ENCODE measurements at places on chromosomes 5 and 9.

GRCh38 chr5:67268231-67269021 is 71.8 kb upstream of the CD180 start:
- no peak for DNase-seq

DNA sequence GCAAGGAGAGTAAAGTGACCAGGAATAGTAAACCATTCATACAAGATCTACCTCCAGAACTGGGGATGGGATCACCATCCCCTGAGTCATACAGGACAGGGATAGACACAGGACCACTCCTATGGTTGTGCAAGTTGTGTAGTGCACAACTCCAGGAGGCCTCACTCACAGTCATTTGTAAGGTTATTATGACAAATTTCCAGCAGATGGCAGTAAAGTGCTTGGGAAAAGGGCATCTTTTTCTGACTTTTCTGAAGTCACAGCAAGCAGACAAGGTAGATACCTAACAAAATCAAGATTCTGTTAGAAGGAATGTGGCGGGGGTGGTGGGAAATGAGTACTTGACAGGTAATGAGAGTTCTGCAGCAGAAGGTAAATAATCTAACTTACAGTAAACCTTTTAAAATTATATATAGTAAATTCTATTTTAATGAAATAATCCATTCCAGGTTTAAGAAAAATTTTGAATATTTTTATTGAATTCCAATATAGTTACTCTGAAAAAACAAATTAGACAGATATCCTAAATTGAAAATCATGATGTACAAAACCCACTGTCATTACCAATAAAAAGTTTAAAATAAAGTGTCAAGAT is 16.7 kb upstream of the KIF27 start:
- DNase-seq, result no peak

GRCh38 chr9:73081979-73082657 is 69.5 kb upstream of the ANXA1 start:
- no peak for DNase-seq

DNA sequence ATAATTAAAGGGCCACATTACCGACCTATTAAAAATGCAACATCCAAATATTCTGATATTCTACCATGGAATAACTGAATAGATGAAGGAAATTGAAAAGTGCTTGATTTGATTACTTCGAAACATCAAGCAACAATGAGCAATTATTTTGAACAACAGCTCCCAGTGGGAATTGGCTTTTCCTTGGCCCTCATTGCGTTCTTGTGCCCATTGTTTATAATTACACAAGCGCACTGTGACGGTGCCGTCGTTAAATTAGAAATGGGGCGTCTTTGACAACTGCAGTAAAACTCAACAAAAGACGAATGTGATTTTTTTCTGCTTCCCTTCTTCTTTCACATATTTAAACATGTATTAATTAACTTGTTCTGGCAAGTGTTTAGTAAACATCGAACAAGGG is 61.6 kb downstream of the CDH6 start:
- no peak for DNase-seq

DNA sequence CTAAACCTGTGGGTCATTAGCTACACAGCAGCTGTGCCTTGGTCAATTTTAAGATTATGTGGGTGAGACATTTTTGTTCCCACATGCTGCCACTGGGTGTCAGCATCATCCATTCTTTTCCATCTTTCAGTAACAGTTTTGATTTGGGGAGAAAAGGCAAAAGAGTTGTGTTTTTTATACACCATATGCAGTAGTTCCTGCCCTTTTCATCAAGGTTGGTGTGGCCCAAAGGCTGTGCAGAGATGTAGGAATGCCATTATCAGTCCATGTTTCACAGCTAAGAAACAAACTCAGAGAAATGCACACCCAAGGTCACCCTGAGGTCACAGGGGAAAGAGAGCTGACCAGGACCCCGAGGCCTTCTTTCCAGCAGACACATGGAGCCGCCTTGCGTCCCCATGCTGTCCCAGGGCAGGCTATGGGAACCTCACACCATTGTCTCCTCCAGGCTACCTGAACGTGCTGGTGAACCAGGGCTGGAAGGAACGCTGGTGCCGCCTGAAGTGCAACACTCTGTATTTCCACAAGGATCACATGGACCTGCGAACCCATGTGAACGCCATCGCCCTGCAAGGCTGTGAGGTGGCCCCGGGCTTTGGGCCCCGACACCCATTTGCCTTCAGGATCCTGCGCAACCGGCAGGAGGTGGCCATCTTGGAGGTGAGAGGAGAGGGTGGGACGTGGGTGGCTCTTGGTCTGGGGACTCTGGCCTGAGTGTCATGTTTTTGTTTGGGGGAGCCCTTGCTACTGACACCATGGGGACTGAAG is 27.8 kb upstream of the GRPEL2 start:
- DNase-seq, result no peak

DNA sequence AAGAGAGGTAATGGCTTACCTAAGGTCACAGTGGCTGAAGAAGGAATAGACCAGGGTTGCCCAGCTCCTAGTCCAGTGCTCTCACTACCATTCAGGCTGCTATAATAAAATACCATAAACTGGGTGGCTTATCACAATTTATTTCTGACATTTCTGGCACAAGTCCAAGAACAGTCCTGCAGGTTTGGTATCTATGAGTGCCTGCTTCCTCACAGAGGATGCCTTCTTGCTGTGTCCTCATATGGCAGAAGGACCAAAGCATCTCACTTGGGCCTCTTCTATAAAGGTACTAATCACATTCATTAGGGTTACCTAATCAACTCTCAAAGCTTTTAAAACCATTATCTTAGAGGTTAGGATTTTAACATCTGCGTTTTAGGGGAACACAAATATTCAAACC is 17.2 kb downstream of the STARD4 start:
- DNase-seq, result no peak

- no peak for DNase-seq
Observed at GRCh38 chr5:34865091-34865490, 26.1 kb downstream of the TTC23L start.

DNA sequence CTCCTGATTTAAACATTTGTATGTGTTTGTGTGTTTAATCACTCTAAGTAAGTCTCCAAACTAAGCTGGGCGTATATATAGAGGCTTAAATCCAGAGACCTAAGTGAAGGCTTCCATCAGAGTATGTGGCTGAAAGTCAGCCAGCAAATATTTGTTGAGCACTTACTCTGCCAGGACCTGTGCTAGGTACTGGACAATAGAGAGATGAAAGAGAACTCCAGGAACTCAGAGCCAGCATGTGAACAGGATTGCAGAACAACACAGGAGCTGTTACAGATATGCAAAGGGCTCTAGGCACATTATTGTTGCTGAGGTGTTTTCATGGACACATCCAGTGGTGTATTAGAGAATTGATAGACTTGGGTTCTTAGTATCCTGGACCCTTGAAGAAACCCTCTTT is 4.7 kb upstream of the BNIP1 start:
- no peak for DNase-seq

GRCh38 chr5:143448518-143448917 is 45.0 kb upstream of the NR3C1 start:
- DNase-seq, result no peak

- no peak for DNase-seq
Observed at GRCh38 chr9:124188331-124189110, 69.2 kb upstream of the NEK6 start.

DNA sequence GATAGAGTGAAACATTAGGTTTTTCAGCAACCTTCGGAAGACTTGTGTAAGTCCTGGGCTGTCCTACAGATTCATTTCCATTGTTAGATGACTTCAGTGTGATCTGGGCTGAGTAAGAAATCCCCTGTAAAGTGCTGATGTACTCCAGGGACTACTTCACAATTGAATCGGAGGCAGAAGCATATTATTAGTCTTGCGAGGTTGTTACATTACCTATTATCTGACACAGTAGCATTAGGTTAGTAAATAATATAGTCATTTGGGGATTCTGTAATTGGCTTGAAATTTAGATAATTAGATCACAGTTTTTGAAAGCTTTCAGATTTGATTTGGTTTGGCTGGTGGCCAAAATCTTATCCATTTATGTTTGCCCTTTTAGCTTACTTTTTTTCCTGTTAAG is 62.4 kb downstream of the DMRT1 start:
- no peak for DNase-seq

GRCh38 chr5:129770024-129770820 is 22.3 kb downstream of the MINAR2 start:
- no peak for DNase-seq

Data from activated CD8-positive, alpha-beta memory T cell treated with anti-CD3 and anti-CD28 coated beads, Interleukin-2, amount 50 U/mL, for 48 hours (primary cell).